ENCODE measurements at places on chromosomes 11 and 22. TPM values are rescaled to one million over a fixed set of nuclear protein-coding genes. Genes with fewer than 3 reads are reported as not detected.

- no peak for DNase-seq
Measured at GRCh38 chr11:20676658-20677057, 7.3 kb downstream of the NELL1 start.

- DNase-seq, result no peak
Measured at GRCh38 chr11:76269247-76269646, 62.9 kb upstream of the WNT11 start.

Gene GLB1L2
- 1.3 TPM for total RNA-seq

Gene OR52I1
- total RNA-seq, result not detected

DNA sequence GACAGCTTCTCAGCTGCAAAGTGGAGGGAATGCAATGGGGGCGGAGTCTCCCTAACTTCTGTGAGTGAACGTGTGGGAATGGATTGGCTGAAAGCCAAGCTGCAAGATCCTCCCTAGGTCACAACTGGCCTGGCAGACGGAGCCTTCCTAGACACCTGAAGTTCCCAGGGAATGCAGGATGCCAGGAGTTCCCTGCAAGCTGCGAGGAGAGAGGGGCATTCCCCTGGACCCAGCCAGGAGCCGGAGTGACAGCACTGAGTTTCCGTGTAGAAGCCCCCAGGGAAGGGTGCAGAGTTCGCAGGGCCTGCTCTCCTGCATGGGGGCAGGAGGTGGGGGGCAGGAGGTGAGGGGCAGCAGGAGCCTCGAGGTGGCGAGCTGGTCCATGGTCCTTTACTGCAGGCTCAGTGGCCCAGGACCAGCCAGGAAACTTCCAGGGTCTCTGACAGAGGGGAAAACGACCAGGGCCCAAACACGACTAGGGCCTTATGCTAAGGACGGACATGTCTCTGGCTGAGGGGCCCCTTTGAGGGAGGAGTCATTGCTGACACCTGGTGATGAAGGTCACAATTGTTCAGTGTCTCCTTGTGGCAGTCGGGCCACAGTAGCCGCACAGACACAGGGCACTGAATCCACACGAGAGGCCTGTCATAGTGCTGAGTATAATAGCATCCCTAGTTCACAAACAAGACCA, 141.4 kb downstream of the FBXO7 start:
- no peak for DNase-seq

Gene TMX2
- total RNA-seq, result 78.2 TPM
